Left ventricle myocardium inferior (tissue), 1 donor: ENCODE measurements at places on chromosomes 2 and 18. TPM values are rescaled to one million over a fixed set of nuclear protein-coding genes. Genes with fewer than 3 reads are reported as not detected.

The YWHAQ gene
- total RNA-seq = 178 TPM

The STPG4 gene
- total RNA-seq = not detected

The TACR1 gene
- total RNA-seq = 0.22 TPM

The TOGARAM2 gene
- total RNA-seq = 51.9 TPM

The RGPD4 gene
- total RNA-seq = not detected

The HOXD1 gene
- total RNA-seq = not detected

The LIPG gene
- total RNA-seq = not detected

DNA sequence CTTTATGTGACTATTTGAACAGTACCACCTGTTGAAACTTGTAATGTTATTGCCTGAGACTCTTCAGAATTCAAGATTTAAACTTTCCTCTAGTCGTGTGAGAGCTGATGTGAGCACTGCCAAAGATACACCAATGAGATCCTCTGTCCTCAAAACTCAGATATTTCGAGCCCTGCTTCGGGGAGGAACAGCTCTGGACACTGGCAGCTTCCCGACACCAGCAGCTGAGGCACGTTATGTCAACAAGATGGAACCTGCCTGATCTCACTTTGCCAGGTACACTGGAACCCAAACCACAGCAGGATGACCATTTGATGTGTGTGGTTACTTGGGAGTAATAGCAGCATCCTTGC is 319.9 kb upstream of the RBMS1 start:
- H3K27me3 ChIP-seq = no peaks in the 10 kb centered on the region
- H3K36me3 ChIP-seq = no peaks in the 10 kb centered on the region
- H3K27ac ChIP-seq = peak overlapping the region; percentile 14
- DNase-seq = peak; percentile 16

GRCh38 chr18:27991391-27991790 is 185.5 kb downstream of the CDH2 start:
- no peaks in the 10 kb centered on the region for H3K27me3 ChIP-seq
- H3K4me3 ChIP-seq = no peak overlapping the region
- peaks cover 22% of the 10 kb centered on the region for H3K4me1 ChIP-seq
- no peak overlapping the region for H3K27ac ChIP-seq
- DNase-seq = no peak
- peaks cover 5% of the 10 kb centered on the region for H3K36me3 ChIP-seq

DNA sequence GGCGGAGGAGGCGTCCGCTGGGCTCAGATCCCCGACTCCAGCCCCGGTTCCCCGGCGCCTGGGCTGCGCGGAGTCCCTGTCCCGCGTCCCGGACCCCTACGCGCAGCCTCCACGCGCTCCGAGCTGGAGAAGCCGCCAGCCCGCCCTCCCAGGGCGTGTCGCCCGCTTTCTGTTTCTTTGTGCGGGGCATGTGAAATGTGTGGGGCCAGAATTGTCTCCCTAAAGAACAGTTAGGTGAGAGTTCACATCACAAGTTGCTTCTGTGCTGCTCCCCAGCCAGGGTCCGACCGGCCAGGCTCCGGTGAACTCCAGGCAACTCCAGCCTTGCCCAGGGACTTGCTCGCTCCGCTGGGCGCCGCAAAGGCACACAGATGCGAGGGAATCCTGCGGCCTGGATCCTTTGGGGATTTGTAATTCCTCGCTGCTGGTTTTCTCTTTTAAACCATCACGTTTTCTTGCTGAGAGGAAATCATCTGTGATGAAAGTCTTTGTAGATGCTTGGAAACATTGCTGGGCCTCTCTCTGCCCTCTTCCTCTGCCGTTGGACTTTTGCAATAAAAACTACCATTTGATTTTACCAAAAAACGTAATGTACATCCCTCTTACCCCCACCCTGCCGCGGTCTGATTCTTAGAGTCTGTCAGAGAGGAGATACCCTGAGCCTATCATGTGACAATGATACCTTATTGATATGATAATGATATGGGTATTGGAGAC is 631 bp downstream of the GYPC start:
- H3K4me1 ChIP-seq = peaks cover 71% of the 10 kb centered on the region
- peak overlapping the region; percentile 98 for H3K27ac ChIP-seq
- DNase-seq = peak; percentile 58
- H3K27me3 ChIP-seq = no peaks in the 10 kb centered on the region
- H3K4me3 ChIP-seq = peak overlapping the region; percentile 77

DNA sequence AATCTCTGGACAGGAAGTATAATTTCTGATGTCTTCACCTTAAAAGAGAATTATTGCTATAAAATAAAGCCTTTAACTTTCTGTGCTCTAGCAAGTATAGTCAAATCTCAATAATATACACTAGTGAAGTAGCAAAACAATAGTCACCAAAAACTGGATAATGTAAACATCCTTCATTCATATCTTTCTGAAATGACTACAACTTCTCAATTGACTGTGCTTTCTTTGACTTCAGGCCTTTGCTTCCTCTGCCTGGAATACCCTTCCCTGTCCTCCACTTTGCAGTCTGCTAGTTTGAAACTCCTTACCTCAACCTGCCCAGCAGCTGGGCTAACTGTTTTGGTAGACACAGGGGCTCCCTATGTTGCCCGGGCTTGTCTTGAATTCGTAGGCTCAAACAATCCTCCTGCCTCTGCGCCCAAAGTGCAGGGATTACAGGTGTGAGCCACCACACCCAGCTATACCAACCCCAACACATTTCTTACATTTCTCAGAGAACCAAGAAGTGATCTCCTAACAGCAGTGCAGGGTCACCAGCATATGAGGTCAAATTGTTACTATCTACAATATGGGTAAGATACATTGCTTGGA is 6.6 kb upstream of the PCBP1 start:
- DNase-seq = no peak
- H3K4me3 ChIP-seq = no peak overlapping the region
- H3K27me3 ChIP-seq = no peaks in the 10 kb centered on the region
- peaks cover 84% of the 10 kb centered on the region for H3K36me3 ChIP-seq

DNA sequence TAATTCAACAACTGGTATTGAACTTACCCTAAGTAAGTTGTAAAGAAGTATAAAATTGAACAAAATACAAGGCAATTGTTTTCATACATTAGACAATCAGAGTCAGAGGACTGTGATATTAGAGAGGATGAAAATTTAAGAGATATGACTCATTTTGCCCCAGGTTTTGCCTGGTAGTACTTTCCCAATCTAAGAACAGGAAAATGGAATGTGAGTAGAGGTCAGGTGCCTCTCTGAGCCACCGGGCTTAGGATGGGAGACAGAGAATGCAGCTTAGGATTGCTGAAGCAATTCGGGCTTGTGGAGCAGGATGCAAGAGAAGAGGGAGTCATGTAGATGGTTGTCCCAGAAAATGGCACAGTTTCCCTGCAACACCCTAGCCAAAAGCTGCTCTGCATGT is 219.7 kb upstream of the CHST9 start:
- DNase-seq = no peak
- H3K27ac ChIP-seq = no peak overlapping the region
- no peaks in the 10 kb centered on the region for H3K27me3 ChIP-seq
- no peaks in the 10 kb centered on the region for H3K36me3 ChIP-seq
- H3K4me1 ChIP-seq = no peaks in the 10 kb centered on the region

DNA sequence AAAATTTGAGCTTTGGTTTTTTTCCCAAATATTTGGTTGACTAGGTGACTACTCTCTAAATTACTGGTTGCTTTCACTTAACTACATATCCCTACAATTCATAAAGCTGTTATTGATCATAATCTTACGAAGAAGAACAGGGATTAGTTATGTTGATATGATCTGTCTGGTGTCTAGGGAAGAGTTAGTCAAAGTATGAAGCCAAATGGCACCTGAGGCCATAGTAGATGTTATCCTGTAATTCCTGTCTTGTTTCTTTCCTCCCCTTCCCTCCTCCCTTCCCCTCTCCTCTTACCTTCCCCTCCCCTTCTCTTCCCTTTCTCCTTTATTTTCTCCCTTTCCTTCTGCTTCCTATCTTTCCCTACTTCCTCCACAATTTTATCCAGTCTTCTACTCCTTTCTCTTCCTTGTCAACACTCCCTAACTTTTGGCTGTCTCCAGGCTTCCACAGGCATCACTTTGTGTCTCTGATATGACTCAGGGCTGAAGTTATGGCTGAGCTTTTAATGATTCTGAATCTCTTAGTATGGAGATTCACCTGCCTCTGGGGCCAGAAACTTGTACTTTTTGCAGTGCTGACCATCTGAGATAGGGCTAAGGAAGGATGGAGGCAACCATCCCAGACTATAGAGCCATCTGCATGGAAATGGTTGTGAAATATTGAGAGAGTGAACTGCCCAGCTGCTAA is 149.9 kb upstream of the TCF4 start:
- H3K4me3 ChIP-seq = no peak overlapping the region
- H3K27me3 ChIP-seq = no peaks in the 10 kb centered on the region
- DNase-seq = no peak
- peaks cover 7% of the 10 kb centered on the region for H3K4me1 ChIP-seq
- no peak overlapping the region for H3K27ac ChIP-seq

GRCh38 chr2:167294776-167295140 is 406.5 kb downstream of the XIRP2 start:
- peaks cover 64% of the 10 kb centered on the region for H3K27me3 ChIP-seq
- peaks cover 25% of the 10 kb centered on the region for H3K4me1 ChIP-seq
- DNase-seq = no peak
- no peak overlapping the region for H3K27ac ChIP-seq

DNA sequence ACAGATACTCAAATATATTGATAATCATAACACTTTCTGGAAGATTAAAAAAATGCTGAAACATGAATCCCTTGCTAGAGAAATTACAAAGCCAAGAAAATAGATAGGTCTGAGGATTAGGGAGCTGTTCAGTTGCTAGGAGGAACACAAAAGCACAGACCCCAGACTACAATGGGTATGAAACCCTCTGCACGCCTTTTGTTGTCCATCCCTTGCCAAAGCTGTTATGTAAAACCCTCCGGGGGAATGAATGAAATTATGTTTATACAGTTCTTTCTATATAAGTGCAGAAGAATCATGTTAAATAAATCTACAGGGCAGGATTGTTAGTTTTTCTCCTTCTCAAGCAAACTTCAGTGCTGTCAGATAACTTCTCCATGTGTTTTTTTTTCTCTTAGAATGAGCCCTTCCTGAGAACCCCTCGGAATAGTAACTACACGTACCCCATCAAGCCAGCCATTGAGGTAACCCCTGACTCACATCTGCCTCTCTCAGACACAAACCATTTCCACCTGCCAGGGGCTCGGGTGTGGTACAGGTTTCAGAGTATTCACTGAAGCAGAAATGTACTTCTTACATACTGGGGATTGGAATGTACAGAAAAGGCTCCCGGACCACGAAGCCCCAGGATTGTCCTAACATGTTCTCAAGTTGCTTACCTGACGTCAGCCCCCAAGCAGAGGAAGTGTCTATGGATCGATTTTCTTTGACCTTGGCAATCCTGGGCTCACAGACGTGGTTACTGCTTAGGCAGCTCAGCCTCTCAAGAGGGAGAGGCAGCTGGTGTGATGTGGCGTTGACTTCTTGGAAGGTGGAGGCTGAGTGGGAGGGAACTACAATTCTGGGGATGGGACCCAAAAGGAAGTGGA is 118.0 kb downstream of the PLB1 start:
- no peaks in the 10 kb centered on the region for H3K27me3 ChIP-seq
- H3K4me3 ChIP-seq = no peak overlapping the region
- H3K27ac ChIP-seq = no peak overlapping the region

DNA sequence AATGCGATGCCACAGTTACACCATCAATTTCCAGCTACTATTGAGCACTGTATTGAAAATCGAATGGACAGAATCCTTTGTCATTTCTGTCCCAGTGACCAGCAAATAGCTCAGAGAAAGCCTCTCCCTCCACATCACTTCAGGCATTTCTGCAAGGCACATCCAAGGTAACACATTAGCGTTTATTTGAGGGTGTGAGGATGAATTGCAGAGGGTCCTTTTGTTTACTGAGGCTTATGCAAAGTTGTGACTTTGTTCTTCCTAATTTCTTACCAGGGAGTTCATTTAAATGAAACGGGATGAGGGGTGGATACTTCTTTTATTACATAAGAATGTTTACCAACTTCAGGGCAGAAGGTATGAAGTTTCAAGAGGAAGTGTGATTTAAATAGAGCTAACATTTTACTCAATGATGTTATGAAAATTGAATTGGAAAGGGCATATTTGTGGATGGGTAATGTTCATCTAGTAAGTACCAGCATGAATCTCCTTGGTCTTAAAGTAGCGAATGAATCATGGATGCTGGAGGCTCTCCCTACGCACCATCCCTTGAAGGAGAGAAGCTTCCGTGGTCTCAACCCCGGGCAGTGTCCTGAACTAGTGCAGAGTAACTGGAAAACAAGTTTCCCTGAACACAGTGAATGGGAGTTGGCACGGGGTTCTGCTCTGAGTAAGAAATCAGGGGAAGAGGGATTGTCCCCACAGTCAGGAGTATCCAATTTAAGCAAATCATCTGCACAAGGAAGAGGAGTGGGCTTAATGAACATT is 756.5 kb downstream of the GALR1 start:
- no peaks in the 10 kb centered on the region for H3K4me1 ChIP-seq
- H3K4me3 ChIP-seq = no peak overlapping the region
- no peaks in the 10 kb centered on the region for H3K36me3 ChIP-seq
- H3K27me3 ChIP-seq = peaks cover 53% of the 10 kb centered on the region

- H3K27ac ChIP-seq = no peak overlapping the region
- no peaks in the 10 kb centered on the region for H3K36me3 ChIP-seq
Observed at GRCh38 chr2:64296140-64296480, 151.9 kb upstream of the PELI1 start.

DNA sequence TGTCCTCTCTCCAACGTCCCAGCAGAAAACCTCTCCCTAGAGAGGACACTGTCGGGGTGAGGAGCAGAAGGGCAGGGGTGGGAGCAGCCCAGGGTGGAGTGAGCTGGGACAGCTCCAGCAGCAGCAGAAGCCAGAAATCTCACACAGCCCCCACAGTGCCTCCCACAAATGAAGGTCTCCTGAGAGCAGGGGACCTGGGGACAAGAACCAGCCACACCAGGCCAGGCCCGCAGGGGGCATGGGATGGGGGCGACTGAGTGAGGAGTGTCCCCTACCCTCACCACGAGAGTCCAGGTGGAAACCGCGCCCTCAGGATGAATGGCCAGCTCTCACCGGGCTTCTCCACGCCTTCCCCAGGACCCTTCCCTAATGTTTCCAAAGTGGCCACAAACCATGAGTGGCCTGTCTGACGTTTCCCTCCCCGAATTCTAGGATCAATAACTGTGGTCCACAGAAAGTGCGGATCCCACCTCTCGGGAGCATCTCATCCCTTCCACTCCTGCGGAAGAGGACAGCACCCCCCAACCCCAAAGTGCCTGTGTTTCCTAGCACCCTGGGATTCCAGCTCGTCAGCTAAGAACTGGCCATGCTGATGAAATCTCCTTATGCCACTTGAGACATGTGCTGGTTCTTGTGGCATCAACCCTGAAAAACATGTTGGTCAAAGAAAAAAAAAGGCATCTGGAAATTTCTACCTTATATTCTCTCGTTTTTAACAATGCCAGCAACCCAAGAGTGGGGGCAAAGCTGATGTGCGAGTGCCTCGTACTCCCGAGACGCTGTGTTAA is 121.1 kb downstream of the HDAC4 start:
- H3K4me3 ChIP-seq = no peak overlapping the region
- no peaks in the 10 kb centered on the region for H3K27me3 ChIP-seq

DNA sequence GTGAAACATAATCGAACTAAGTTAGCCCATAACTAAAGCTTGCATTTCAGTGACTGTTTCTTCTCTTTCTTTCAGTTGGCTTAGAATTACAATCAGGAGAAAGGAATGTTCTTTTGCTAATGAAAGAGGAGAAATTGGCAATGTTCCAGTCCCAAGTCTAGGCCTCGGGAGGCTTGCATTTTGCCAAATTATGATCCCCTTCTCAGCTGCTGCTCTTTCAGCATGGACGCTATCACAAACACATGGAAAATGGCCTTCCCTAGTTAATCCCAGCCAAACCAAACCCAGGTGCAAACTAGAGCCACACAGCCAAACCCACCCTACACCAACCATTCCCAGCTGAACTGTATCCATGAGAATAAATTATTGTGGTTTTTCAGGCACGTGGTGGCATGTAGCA is 605.2 kb upstream of the LRRTM4 start:
- no peaks in the 10 kb centered on the region for H3K27me3 ChIP-seq
- H3K4me3 ChIP-seq = no peak overlapping the region

GRCh38 chr2:111642586-111643327 is 241.2 kb downstream of the ANAPC1 start:
- no peaks in the 10 kb centered on the region for H3K4me1 ChIP-seq
- no peaks in the 10 kb centered on the region for H3K27me3 ChIP-seq
- no peak for DNase-seq
- no peak overlapping the region for H3K27ac ChIP-seq
